ENCODE measurements at places on chromosomes 4 and X. TPM values are rescaled to one million over a fixed set of nuclear protein-coding genes. Genes with fewer than 3 reads are reported as not detected.

The ETDC gene
- total RNA-seq = not detected

The NIPAL1 gene
- 6.8 TPM for total RNA-seq

The MAGEC1 gene
- total RNA-seq = not detected

The CLTRN gene
- total RNA-seq = 10.3 TPM

The ZNF185 gene
- total RNA-seq = 16.5 TPM

All from metanephros (tissue), 2 donors.